Activated CD8-positive, alpha-beta memory T cell treated with anti-CD3 and anti-CD28 coated beads for 24 hours (primary cell): ENCODE measurements at places on chromosomes 2 and 18.

DNA sequence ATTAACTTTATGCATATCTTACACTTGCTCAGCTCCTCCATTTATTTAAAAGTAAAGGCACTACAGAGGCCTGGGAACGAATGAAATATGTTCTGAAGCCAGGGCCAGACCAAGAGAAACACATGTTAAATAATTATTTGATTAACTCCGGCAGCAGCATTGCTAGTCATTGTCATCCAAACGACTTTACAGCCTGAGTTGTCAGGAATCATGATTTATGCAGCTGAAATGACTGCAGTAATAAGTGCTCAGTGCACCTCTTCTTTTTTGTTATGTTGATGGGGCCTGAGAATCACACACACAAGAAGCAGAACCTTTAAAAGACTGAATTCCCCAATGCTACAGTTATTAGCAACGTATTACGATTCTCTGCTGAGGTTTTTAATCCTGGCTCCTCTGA lies 58.9 kb downstream of the EPHA4 start:
- no peak for DNase-seq

GRCh38 chr2:151757861-151758260 lies 23.6 kb upstream of the NEB start:
- no peak for DNase-seq

GRCh38 chr2:208373460-208374089 lies 33.0 kb upstream of the PTH2R start:
- DNase-seq = no peak

GRCh38 chr2:111632661-111633060 lies 251.3 kb downstream of the ANAPC1 start:
- no peak for DNase-seq

GRCh38 chr2:215553946-215554345 lies 118.1 kb upstream of the FN1 start:
- no peak for DNase-seq

DNA sequence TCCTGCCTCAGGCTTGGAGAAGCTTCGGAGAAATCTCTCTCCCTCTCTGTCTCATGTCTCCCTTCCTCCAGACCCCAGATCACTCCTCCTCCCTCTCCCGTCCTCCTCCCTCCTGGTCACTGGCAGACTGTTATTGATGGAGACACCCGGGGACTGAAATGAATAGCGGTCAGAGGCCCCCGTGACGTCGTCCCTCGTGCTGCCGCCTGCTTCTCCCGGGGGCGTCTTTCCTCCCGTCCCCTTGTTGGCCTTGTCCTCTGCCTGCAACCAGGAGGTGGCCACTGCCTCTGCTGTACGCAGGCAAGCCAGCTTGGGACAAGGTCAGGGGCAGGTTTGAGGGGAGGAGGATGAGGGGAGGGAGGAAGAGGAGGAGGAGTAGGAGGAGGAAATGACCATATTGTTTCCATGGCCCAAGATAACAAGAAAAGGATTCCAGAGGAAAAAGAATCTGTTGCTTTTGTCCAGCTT lies 78.2 kb downstream of the CELF4 start:
- no peak for DNase-seq

GRCh38 chr2:233083782-233084181 lies 23.6 kb downstream of the INPP5D start:
- DNase-seq = no peak

DNA sequence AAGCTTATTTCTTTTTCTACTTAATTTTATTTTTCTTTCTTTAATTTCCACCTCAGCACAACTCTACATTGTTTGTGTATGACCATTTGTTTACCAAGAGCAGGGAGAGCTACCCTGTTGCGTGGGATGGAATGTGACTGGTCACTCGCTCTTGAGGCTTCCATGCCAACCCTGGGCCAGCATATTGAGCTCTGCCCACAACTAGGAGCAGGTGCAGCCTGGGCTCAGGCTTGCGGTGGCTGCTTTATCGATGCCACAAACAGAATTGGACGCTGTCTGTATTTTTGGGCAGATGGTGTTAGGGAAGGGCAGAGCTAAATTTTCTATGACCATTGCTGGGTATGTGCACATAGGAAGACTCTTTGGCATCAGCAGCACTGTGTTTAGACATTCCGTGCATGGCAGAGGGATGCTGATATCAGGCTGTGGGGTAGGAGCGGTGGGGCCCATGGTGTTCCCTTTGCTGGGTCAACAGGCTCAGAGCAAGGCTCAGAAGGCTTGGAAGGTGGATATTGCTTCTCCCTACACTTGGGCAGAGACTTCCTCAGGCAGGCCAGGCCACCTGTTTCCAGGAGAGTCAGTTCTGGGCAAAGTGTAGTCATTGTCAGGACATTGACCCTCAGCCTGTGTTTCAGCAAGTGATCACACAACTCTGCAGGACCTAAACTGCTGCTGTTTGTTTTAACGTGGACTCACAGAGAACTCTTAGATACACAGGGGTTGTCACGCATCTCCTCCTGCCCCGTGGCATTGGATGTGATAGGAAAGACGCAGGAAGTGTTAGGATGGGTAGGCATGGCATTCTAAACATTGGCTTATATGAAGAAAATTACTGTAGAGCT lies 40.2 kb downstream of the TMEM182 start:
- no peak for DNase-seq

DNA sequence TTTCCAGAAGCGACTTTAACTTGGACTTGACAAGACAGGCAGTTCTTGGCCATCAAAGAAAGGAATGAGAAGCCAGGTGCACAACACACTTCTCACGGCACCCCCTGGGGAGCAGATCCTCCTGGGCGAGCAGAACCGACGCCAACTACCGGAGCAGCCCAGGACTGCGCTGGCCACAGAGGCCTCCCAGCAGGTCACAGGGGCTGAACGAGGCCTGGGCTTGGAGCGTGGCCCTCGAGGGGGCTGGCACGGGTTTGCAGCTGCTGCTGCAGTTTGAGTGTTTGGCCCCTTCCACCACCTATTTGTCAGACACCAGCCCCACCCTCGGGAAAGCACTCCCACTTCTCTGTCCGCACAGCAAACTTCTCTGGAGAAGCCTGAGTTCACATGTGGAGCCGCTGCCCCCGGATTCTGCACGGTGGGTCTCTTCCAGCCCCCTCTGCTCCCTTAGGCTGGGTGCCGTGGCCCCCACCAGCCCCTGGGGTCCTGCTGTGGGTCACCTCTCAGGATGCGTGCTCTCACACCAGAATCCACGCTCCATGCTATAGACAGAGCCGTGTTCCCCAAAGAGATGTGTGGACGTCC lies 306.7 kb upstream of the SALL3 start:
- DNase-seq = no peak
